Adrenal gland (tissue), 19 donors: ENCODE measurements at places on chromosomes 12 and 14. TPM values are rescaled to one million over a fixed set of nuclear protein-coding genes. Genes with fewer than 3 reads are reported as not detected.
A peak's percentile ranks its signal among the peaks of the same experiment; 100 is the strongest.

Gene COPZ1
- total RNA-seq, result 95.2 TPM

Gene AKAP3
- 4.5 TPM for total RNA-seq

Gene CISTR
- not detected for total RNA-seq

Gene ACYP1
- 13.3 TPM for total RNA-seq

Gene TMEM253
- total RNA-seq, result 0.55 TPM

DNA sequence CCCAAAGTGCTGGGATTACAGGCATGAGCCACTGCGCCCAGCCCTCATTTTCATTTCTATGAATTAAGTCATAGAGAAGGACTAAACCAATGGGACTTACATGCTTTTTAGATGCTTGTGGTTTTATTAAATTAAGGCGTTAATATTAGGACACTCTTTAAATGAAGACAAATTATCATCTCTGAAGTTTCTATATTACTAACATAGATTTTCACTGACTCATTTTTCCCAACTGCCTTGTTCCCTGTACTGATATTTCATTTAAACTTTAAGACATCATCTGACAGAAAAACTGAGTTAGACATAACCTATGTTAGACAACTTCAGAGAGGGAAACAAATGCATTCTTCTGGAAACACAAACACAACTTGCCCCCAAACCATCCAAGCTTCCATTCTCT is 99.8 kb downstream of the BTG1 start:
- no peaks in the 10 kb centered on the region for H3K36me3 ChIP-seq
- H3K4me1 ChIP-seq, result no peaks in the 10 kb centered on the region
- no peaks in the 10 kb centered on the region for H3K27me3 ChIP-seq
- no peak for DNase-seq
- H3K27ac ChIP-seq, result no peak overlapping the region

DNA sequence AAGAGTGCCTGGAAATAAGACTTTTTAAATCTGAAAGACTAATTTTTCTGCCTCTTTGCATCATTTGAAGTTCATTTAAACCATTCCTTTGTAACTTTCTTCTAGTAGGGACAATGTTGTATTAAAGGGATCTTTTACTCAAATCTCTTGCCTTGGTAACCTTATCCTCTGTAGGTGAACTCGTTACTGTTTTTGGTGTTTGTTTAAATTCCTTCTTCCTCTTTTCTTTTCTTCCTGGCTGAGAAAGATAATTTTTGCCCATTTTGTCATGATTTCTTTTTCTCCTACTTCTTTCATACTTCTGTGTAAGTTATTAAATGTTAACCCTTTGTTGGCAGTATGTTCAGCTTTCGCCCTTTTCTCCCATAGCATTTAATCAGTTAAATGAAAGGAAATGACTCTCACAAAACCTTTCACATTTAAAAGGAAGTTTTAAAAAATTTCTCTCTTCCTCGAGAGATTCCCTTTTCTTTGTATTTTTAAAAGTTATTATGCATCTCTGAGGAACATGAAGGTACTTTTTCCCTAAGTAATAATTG is 10.3 kb downstream of the VEZT start:
- H3K27me3 ChIP-seq, result no peaks in the 10 kb centered on the region
- H3K27ac ChIP-seq, result no peak overlapping the region
- no peak overlapping the region for H3K4me3 ChIP-seq
- no peak for DNase-seq

GRCh38 chr14:100888789-100889315 is 14.7 kb downstream of the RTL1 start:
- no peak overlapping the region for H3K27ac ChIP-seq
- H3K4me1 ChIP-seq, result peaks cover 31% of the 10 kb centered on the region
- no peaks in the 10 kb centered on the region for H3K36me3 ChIP-seq
- no peak overlapping the region for H3K4me3 ChIP-seq
- no peak for DNase-seq

DNA sequence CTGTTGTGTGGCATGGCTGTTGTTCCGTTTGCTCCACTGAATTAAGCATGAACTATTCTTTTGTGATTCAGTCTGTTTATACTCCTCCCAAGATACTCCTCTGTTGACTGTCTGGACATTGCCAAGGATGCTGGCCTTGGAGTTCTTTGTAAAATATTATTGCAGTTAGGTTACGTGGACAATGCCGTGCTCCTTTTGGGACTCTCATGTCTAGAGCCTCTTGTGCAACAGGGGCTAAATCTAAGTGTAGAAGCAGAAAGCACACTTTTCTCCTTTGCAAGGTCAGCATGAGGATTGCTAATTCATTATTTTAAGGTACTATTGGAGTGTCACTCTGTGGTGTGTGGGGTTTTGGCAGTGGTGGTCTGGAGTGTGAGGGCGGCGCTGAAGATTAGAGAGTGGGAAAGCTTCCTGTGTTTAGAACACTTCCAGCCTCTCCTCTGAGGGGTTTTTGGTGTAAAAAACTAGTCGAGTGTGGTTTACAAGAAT is 125.4 kb downstream of the SAMD4A start:
- H3K4me3 ChIP-seq, result no peak overlapping the region
- peaks cover 11% of the 10 kb centered on the region for H3K4me1 ChIP-seq
- DNase-seq, result peak; percentile 32
- H3K27ac ChIP-seq, result no peak overlapping the region
- no peaks in the 10 kb centered on the region for H3K36me3 ChIP-seq
- no peaks in the 10 kb centered on the region for H3K27me3 ChIP-seq
